ENCODE measurements at places on chromosomes 12 and 14.

GRCh38 chr14:104561632-104562495 lies 17.7 kb upstream of the C14orf180 start:
- no peak for DNase-seq

DNA sequence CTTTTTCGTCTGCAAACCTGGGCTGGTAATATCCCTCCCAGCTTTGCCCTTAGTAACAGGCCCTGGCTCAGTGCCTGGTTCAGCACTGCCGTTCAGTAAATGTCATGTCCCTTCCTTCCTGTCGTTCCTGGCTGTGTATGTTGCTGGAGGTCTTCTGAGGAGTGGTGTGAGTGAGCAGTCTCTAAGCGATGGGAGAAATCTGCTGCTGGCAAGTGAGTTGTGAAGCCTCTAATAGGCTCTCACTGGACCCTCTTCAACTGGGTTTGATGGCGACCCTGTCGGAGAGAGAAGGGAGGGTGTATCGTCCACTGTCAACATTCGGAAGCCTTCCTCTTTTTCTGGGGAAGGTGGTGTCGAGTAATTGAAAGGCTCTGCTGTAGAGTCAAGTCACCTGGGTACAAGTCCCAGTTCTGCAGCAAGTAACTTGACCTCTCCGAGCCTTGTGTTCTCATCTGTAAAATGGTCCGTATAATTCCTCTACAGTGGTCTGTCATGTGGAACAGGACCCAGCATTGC lies 62.8 kb downstream of the HRK start:
- no peak for DNase-seq

DNA sequence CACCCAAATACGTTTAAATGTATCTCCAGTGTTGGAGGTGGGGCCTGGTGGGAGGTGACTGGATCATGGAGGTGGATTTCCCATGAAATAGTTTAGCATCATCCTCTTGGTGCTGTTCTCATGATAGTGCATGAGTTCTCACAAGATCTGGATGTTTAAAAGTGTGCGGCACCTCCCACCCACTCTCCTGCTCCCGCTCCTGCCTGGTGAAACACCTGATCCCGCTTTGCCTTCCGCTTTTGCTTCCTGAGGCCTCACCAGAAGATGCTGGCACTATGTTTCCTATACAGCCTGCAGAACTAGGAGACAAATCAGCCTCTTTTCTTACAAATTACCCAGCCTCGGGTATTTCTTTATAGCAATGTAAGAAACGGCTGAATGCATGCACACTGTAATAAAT lies 20.1 kb downstream of the EIF5 start:
- DNase-seq, result no peak

GRCh38 chr14:65461730-65462129 lies 49.2 kb downstream of the FUT8 start:
- no peak for DNase-seq

GRCh38 chr14:51939755-51940301 lies 49.5 kb upstream of the RTRAF start:
- no peak for DNase-seq

DNA sequence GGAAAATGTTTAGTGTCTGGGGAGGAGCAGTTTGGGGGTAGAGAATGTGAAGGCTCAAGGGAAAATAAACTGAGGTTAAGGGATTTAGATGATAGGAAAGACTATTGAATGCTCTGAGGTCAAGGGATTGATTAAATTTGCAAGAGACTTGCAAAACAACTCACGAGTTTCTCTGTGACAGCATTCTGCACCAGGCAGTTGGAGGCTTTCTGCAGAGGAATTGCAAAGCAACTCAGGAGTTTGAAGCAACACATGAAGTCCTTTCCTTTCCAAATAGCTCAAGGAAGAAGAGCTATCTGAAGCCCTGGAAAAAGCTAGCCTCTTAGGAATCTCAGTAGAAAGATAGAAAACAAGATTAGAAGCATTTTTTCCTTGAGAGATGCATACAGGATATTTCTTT lies 23.9 kb downstream of the SLC7A8 start:
- no peak for DNase-seq

DNA sequence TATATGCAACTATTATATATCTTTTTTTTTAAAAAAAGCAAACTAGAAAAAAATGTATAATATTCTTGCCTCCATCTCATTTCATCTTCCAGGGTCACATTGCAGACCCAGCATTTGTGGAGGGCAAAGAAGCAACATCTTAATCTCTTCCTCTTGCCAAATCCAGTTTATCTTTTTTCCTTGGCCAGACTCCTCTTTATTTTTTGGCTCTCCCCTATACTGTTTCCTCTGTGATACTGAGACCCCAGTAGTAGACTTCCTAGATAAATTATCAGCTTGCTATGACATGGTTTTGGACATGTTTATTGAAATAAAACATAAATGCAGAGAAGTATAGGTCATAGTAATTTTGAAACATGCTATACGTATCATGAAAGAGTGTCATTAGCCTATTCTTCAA lies 303.8 kb upstream of the DDHD1 start:
- no peak for DNase-seq

DNA sequence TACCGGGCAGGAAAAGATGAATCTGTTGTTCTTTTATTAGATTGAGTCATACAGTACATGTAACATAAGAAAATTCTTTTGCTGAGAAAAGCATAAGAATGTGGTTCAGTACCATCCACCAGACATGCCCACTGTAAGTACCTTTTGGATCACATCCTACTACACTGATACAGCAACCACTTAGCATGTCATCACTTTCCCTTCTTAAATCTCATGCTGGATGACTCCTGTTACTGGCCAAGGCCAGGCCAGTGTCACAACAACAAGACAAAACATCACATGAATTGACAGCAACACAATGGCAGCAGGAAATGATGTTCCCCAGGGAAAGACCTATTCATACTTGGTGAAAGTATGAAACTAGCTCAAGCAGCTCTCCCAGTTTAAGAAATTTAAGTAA lies 46.4 kb downstream of the STXBP6 start:
- DNase-seq, result no peak

GRCh38 chr12:111812881-111813741 lies 28.9 kb upstream of the MAPKAPK5 start:
- DNase-seq, result peak; percentile 57

DNA sequence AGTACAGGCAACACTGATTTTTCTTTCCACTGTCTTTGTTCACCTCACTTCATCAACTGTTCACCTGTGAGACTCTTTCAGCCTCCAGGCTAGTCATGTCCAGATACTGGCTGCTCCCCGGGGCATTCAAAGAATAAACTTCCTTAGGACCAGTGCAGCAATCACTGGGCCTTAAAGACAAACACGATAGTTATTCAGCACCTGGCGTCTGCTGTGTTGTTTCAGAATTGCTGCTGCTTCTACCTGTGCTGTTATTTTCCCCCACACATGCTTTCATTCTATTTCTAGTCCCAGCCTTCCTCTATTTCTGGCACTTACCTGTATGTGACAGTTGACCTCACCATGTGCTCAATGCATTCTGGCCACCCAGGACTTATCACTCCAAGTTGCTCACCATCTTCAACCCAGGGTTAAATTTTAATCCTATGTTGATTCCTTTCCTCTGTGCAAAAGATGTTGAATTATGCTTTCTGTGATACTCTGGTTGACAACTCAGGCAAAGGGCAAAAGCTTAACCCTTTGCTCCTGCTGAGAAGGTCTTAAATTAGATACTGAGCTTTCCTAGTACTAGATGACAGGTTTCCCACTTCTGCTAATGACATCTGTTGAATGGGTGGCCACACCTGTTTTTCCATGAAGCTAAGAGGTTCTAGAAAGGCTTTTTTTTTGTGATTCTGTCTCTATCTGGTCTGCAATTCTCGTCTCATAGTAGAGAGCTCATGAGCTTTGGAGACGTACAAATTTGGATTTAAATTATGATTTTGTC lies 41.4 kb downstream of the PTPRQ start:
- no peak for DNase-seq

GRCh38 chr14:59176765-59177164 lies 11.7 kb upstream of the DAAM1 start:
- no peak for DNase-seq

DNA sequence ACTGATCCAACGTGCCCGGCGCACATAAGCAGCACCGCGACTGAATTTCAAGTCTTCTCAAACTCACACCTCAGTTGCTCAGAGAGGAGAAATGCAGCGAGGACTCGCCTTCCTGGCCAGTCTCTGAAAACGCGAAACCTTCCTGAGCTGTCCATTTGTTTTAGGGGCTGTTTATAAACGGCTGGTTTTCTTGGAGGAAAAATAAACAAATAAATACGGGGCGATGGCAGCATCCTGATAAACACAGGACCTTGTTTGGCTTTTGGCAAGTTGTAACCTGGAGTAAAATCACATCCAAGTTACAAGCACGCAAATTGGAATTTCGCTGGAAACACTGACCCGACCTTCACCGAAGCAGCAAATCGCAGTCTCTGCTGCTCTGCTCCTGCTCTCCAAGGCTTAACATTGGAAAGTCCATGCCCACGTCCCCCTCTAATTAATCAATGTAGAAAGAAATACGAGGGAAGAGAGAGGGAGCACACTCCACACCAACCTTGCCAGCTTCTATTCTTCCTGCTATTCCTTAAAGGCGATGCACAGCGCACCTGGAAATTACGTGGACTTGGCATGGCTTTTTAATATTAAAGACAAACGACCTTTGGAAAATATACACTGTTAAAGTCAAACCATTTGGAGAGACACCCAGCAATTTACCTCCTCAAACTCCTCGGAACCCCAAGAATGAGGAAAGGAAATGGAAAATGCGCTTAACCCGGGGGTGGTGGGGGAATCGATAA lies 248.8 kb downstream of the APAF1 start:
- DNase-seq, result no peak

DNA sequence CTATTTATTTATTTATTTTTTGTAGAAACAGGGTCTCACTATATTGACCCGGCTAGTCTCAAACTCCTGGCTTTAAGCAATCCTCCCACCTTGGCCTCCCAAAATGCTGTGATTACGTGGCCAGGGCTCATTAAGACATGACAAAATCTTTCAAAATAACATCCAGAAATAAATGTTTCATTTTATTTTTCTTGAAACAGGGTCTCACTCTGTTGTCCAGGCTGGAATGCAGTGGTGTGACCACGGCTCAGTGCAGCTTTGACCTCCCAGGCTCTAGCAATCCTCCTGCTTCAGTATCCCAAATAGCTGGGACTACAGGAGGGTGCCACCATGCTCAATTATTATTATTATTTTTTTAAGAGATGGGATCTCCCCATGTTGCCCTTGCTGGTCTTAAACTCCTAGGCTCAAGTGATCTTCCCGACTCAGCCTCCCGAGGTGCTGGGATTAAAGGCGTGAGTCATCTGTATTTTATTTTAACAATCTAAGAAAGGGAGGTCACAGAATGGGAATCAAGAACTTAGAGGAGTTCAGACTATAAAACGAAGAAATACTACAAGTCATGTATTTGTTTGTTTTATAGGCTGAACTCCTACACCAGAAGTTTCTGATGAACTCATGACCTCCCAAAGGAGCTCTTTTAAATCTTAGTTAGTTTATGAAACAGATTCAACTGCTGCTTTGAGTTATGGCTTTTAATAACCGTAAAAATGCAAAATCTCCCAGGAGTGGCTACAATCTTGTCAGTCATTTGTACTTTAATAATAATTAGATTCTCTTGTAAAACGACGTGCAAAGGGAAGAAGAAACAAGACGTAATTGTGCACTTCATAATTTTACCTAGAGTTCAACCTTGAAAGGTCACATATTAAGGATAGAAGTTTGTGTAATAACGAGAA lies 2.1 kb upstream of the TMEM263 start:
- no peak for DNase-seq

- no peak for DNase-seq
Measured at GRCh38 chr14:26887847-26888246, 290.0 kb upstream of the NOVA1 start.
